ENCODE measurements at places on chromosomes 3 and 15.

DNA sequence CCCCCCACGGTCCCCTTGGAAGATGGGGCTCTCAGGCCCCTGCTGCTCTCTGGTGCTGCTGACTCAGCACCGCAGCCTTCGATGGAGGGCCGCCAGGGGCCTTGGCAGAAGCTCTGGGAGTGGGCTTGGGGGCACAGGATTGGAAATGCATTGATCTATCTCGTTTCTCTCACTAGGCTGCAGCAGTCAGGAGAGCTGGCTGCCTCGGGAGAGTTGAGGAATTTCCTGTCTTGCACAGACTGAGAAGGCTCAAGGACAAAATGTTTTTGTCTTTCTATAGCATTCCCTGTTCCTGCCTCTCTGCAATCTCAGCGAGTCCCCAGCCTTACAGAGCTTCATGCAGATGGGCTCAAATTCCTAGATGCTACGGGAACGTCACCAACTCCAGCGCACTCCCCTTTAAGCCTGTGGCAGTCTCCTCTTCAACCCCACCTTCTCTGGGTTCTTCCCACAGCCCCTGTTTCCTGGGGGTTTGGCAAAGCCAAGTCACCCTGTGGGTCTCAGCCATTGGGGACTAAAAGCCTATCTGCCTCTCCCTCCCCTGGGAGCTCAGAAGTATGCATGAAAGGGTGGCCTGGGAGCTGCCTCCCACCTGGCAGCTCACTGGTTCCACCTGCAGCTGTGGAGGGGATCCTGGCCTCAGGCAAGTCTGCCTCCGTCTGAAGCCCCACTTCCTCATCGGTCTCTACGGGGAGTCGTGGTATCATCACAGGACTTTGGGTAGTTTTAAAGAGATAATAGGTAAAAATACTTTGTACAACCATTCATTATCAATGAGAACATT is 127.4 kb upstream of the HACD2 start:
- no peak for DNase-seq

GRCh38 chr3:196872316-196872715 is 4.6 kb downstream of the SENP5 start:
- no peak for DNase-seq

DNA sequence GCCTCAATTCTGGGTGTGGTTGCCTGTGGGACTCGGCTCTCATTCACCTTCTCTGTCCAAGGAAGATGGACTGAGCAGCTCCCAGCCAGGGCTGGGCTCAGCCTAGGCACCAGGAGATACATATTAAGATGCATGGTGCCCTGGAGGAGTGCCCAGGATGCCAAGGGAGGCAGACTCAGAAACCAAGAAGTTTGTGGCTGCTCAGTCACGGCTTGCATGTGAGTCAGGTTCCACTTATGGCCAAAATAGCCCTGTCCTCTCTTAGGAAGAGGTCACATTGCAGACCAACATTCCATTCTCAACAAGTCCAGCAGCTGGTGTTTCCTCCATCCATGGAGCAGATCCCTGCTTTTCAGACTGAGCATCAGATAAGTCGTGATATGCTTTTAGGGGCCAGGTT is 21.8 kb downstream of the CDCP1 start:
- no peak for DNase-seq

GRCh38 chr3:37768107-37768809 is 93.4 kb upstream of the CTDSPL start:
- peak; percentile 69 for DNase-seq

GRCh38 chr15:50786871-50787270 is 21.4 kb upstream of the SPPL2A start:
- no peak for DNase-seq

DNA sequence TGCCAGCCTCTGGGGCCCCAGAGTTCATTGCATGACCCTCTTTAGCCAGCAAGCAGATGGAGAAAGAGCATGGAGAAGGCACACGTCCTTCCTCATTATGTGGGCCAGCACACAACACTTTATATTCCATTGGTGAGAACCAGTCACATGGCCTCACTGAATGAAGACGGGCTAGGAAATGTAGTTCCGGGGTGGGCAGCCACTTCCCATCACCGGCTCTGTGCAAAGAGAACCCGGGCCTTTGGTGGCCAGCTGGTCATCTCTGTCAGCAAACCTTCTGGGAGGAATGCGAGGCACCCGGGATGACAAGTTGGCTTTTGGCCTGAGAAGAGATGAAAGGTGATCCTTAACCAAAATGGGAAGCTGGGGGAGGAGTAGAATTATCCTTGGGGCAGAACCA is 90.2 kb upstream of the VGLL4 start:
- DNase-seq, result no peak

DNA sequence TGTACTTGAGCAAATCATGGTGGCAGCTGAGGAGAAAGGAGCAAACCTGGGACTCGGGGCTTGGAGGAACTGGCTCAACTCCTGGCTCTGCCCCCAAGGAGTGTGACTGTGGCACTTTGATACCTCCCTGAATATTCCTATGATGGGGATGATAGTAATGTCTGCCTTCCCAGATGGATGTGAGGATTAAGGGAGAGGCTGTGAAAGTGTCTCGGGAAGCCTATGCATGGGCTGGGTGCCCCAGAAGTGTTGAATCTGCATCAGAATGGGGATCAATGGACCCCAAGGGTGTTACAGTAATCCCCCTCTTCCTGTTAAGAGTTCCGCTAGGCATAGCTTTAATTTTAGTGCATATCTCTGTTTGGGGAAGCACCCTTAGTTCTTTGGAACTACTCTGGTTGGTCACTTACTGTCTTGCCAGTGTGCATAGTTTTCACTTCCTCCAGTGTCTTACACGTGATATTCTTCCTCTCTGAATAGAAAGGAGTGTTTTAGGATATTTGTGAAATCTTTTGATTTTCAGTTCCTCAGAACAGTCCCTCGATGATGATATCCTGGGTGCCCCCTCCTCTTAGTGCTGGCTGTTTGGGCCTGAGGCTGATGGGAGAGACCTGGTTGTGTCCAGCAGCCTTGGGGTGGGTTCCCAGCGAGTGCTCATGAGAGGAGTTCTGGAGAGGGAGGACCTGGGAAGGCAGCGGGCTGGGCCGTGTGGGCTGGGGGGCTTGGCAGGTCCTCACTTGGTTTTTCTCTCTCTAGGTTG is 97.5 kb downstream of the CHDH start:
- DNase-seq, result peak; percentile 52

- no peak for DNase-seq
These were observed 124.0 kb downstream of the RAP2B start for GRCh38 chr3:153285982-153286381.

- DNase-seq, result no peak
These were observed 742.0 kb upstream of the LMCD1 start for GRCh38 chr3:7759630-7760029.

DNA sequence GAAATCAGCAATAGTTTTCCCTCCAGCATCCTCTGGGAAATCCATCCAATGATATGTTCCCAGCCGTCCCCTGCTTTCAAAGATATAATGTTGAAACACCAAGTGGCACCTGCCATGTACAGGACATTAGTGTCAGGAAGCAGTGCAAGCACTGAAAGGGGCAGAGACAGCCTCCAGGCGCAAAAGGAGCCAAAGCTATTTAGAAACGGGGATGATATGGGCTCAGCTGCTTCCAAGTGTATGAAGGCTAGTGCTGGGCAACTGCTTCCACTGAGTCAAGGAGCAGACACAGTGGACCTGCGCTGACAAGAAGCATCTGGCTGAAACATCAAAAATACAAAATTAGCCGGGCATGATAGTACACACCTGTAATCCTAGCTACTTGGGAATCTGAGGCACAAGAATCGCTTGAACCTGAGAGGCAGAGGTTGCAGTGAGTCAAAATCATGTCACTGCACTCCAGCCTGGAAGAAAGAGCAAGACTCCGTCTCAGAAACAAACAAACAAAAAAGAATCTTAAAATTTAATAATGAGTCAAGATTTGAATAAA is 119.7 kb downstream of the AQP9 start:
- DNase-seq, result no peak

GRCh38 chr3:195187609-195188425 is 83.1 kb downstream of the XXYLT1 start:
- no peak for DNase-seq

DNA sequence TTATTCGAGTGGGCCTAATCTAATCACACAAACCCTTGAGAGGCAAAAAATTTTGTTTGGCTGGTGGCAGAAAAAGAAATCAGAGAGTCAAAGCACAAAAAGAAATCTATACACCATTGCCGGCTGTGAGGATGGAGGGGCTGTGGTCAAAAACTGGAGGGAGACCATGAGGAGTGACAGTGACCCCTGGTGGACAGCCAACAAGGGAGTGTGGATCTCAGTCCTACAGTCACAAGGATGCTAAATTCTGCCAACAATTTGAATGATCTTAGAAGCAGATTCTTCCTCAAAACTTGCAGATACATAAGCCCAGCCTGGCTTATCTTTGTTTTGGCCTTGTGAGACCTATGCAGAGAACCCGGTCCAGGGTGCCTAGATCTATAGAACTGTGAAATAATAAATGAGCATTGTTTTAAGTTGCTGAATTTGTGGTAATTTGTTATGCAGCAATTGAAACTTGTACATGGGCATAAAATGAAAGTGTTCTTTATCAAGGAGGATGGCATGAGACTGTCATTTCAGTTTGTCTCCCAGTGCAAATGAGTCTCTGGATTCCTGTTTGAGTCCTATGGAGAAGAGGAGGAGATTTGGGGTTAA is 103.0 kb upstream of the ARHGEF26 start:
- DNase-seq, result no peak

DNA sequence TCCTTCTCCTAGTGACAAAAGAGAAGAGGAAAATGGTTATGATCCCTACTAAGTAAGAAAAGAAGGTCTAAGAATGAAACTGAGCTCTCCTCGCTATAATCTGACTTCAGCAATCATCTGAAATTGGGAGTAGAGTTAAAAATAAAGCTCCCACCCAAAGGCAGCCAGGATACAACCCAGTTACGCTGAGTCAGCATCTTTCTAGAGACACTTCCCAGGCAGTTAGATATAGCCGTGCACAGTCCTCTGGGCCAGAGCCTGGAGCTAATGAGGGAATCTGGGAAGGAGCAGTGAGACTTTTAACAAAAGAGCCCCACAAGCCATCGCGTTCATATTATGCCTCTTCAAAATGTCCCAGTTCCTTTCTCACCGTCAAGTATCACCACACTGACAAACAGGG is 39.1 kb upstream of the SETMAR start:
- no peak for DNase-seq

GRCh38 chr15:68348081-68348480 is 70.5 kb downstream of the FEM1B start:
- DNase-seq, result no peak

- DNase-seq, result no peak
These were observed 361.1 kb downstream of the ERC2 start for GRCh38 chr3:56107157-56107556.

GRCh38 chr3:177051411-177051810 is 145.9 kb downstream of the TBL1XR1 start:
- DNase-seq, result no peak

DNA sequence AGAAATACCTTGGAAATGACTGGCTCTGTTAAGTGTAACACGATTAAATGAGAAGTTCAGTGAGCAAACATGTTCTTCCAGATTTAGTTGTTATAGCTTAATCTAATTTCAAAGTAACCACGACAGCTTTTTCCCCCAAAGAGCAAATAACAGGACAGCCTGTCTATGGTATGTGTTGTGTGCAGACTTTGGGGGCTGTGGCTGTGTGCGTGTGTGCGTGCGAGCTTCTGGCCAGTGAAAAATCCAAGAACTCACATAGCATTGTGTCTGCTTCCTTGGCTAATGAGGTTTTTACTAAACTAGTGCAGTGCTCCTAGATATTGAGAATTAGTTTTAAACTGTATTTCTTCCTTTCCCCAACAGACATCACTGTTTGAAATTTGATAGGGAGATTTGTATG is 167.1 kb downstream of the CACNA1D start:
- no peak for DNase-seq

DNA sequence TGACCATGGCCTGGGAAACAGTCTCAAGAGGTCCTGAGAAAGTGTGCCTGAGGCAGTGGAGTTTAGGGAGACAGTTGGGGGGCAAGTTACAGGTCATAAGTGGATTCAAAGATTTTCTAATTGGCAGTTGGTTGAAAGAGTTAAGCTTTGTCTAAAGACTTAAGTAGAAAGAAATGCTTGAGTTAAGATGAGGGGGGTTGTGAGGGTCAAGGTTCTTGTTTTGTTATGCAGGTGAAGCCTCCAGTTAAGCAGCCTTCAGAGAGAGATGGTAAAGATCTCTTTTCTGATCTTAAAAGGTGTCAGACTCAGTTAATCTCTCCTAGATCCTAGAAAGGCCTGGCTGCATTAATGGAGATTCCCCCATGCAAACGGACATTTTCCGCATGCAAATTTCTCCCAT is 356.3 kb upstream of the C2CD4B start:
- DNase-seq, result no peak

DNA sequence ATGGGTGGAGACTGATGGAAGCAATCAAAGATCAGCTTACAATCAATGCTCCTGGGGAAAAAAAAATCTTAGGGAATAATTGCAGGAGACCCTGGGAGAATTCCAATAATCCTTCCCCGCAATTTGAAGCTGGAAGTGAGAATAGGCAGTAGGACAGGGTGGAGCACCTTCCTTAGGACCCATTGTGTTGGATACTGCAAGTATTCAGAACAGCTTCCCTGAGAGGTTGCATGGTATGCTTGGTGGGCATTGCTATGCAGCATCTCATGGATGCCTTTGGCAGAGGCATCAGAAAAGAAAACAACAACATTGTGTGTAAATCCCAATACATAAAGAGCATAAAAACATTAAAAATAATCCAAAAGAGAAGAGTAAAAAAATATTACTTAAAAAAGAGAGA is 24.6 kb upstream of the DUT start:
- DNase-seq, result no peak

DNA sequence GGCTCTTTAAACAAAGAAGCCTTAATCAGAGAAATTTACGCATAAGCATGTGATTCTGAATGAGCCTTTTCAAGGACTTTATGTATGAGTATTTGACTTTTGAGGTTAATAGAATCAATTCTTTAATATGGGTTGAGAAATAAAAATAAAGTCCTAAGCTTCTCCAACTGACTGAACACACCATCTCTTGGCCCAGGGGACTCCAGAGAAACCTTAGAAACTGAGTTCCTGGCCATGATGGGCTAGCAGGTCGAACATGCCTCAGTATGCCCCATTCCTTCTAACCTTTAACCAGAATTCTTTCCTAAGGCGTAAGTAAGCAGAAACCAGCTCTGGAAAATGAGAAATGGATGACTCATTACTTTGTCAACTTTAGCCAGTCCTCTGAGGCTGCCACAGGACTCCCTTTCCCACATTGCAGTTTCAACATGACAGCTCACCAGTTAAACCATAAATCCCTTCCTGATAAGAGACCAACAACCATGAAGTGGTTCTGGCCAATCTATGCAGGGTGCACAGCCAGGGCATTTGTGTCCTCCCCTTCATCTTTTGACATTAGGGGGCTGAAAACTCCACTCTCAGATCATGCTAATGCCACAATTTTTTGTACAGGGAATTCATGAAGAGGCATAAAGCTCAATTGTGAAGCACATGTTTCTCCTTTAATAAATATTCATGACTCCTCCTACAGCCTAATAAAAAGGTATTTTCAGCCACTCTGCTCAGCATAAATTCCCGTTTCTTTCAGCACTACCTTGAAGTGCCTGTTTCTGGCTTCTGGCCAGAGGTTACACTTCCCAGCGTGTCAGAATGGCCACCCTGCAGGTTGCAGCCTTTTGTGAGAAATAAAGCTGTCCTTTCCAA is 33.3 kb downstream of the TM4SF18 start:
- DNase-seq, result no peak

GRCh38 chr15:59028387-59028955 is 41.0 kb downstream of the RNF111 start:
- DNase-seq, result no peak

GRCh38 chr3:188448813-188449212 is 294.9 kb downstream of the LPP start:
- DNase-seq, result no peak

GRCh38 chr3:46228260-46229242 is 13.7 kb upstream of the CCR3 start:
- no peak for DNase-seq

GRCh38 chr3:189630767-189631372 is 319 bp upstream of the TP63 start:
- no peak for DNase-seq

Measured in upper lobe of left lung (tissue), 6 donors.